Forelimb muscle (tissue), 1 donor: ENCODE measurements at places on chromosomes 1 and 21.

- DNase-seq: no peak
These were observed 272.9 kb upstream of the C1orf174 start for GRCh38 chr1:4172644-4173599.

- no peak for DNase-seq
These were observed 112.8 kb downstream of the FAF1 start for GRCh38 chr1:50847303-50847702.

DNA sequence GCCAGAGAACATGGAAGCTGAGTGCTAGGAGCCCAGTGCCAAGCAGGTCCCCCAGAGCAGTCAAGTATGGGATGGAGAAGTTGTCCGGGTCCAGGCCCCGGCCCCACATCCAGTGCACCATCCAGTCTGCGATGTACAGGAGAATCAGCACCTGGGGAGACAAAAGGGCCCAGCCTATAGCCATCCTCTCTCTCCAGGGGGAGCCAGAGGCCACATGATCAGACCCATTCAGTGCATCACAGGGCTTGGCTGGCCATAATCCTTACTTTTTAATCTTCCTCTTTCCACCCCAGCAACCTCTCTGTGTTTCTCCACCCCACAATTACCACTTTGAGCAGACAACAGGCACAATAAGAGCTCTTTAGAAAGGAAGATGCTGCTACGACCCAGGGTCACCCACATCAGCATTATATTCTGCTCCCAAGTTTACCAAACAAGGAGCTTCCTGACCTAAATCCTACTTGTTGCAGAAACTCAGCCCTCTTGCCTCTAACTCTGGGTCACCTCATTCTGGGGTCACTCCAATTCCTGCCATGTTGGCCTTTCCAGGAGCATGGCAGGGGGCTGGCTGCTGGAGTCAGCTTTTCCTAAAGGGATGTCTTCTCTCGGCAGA is 16.4 kb upstream of the RAB29 start:
- DNase-seq: no peak

GRCh38 chr1:34684266-34684665 is 70.6 kb upstream of the GJB5 start:
- DNase-seq: no peak

DNA sequence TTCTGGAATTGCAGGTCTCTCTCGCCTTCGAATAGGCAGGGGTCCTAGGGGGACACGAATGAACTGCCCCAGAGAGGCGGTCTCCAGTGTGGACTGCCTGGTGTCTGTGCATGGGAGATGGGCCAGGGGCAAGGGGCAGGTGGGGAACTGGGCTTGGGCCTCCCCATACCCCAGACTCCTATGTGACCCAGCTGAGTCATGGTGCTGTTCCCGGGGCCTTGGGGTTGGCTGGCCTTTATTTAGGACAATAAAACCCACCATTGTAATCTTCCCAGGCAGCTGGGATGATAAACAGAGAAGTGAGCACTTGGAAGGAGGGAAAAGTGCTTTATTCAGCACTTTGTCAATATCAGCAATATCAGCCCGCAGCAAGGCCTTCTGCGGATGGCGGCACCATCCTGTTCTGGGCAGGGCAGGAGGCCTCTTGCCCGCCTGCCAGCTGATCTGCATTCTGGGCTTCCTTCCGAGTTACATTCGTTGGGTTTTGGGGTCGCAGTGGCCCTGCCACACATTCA is 209.0 kb upstream of the TMEM51 start:
- no peak for DNase-seq

DNA sequence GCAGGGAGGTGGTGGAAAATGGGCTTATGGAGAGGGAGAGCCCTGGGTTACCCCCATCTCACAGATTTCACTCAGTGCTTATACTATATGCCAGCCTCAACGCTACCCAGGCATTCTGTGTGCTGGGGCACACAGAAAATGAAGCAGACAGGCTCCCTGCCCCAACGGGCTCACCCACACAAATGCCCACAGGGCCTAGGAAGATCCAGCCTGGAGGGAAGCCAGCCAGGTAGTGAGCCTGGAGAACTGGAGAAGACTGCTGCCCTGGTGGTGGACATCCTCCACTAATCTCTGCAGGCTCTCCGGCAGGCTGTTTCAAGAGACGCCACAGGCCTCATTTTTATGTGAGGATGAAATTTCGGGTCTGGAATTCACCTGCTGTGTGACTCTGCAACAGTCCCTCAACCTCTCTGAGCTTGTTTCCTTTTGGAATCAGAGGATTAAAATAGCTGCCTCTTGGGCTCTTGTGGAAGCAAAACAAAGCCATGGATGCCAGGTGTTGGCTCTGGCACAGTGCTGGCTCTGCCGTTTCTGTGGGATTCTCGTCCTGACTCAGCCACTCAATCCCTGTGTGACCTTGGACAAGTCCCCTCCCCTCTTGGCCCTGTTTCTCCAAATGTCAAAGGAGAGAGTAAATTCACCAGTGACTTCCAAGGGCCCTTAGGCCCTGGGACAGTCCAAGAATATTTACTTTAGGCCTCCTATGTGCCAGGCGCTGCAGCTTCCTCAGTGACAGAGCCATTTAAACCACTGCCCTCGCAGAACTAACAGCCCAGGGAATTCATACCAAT is 3.6 kb downstream of the PAQR7 start:
- no peak for DNase-seq

- DNase-seq: no peak
These were observed 26.3 kb downstream of the CAMTA1 start for GRCh38 chr1:6811583-6811982.

DNA sequence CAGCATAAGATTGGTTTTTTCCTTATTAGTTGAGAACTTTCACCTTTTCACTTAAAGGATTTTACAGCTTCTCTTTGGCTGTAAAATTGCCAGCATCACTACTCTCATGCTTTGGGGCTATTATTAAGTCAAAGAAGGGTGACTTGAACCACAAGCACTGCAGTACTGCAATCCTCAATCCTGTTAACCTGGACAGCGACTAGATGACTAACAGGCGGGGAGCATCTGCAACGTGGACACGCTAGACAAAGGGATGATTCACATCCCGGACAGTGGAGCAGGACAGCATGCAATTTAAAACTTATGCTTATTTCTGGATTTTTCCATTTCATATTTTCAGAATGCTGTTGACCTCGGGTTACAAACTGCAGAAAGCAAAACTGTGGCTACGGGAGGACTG is 8.1 kb downstream of the ARV1 start:
- DNase-seq: no peak

GRCh38 chr1:191240925-191241324 is 763.3 kb upstream of the BRINP3 start:
- no peak for DNase-seq

GRCh38 chr21:29523646-29524045 is 224.9 kb downstream of the BACH1 start:
- no peak for DNase-seq

GRCh38 chr21:39088031-39088370 is 95.2 kb downstream of the PSMG1 start:
- DNase-seq: no peak

DNA sequence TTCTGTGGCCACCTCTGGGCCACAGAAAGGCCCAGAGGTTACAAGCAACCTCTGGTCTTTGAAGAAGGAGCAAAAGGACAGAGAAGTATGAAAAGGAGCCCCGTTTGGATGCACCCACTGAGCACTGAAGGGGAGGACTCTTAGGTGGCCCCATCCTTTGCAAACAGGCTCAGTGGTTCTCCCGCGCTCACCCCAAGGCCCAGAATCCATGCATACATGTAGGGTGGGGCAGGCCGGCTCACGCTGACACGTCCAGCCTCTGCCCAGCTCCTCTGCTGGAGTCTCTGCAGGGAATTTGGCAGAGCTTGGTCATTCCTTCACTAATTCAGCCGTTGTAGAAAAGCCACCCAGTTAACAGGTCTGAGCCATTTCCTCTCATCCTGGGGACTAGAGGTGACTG is 61.3 kb upstream of the AJAP1 start:
- DNase-seq: no peak

- DNase-seq: no peak
These were observed 14.7 kb downstream of the TMCO1 start for GRCh38 chr1:165753934-165754333.

- no peak for DNase-seq
These were observed 22.3 kb upstream of the GPR137B start for GRCh38 chr1:236119943-236120484.

DNA sequence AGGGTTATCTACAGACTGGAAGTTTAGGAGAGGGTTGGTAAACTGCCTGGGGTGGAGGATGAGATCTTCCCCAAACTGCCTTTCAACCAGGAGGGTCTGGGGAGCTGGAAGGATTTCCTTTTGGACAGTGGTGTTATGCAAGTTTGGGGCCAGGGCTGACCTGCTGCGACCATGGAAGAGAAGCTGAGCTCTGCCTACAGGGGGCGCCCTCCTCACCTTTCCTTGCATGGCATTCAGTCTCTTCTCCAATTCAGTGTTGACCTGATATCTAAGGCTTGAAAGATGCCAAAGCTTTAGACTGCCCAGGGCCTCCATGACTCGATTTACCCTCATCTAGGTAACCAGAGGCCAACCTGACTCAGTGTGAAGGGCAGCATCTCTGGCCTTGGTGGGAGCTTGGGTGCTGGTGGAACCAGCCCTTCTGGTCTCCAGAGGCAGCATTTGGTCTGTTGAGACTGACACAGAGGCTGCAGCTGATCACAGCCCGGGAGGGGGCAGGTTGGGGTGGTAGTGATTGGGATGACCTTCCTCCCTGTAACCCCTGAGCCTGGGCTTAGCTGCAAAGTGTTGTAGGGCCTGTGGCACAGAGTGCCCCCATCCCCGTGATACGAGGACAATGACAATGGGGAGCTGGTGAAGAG is 170.0 kb downstream of the GRIK3 start:
- DNase-seq: no peak

DNA sequence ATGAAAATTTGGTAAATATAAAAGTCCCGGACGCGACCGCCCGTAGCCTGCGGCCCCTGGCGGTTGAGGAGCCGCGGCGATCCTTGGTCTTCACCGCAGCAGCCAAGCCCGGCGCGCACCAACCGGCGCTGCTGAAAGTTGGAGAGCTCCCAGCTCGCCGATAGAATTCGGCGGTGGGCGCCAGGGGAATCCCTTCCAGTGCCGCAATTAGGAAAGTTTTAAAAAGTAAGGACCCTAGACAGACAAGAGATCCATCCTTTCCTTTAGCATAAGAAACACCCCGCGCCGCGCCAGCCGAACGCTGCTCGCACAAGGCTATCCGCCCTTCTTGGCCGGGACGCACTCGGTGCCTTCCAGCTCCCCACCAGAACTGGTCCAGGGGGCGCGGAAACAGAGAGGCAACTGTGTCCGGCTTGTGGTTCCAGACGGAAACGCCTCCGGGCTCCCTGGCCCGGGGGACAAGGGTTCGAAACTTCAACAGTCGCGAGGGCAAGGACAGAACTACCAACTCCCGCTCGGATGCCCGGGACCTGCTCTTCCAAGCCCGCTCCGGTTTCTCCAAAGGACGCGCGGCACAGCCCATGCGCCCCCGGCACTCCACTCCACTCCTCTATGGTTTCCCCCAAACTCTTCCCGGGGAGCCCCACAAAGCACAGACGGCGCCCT is 1.7 kb downstream of the FAM78B start:
- no peak for DNase-seq

GRCh38 chr1:161096015-161096414 is 2.1 kb upstream of the KLHDC9 start:
- no peak for DNase-seq

- no peak for DNase-seq
These were observed 27.9 kb downstream of the CASZ1 start for GRCh38 chr1:10768552-10768951.

GRCh38 chr1:183023146-183023600 is at the start of gene LAMC1:
Gene LAMC1, plus strand, starts transcription at chr1:183023420. Its CDS starts 297 bp downstream, at chr1:183023717.
- no peak for DNase-seq

DNA sequence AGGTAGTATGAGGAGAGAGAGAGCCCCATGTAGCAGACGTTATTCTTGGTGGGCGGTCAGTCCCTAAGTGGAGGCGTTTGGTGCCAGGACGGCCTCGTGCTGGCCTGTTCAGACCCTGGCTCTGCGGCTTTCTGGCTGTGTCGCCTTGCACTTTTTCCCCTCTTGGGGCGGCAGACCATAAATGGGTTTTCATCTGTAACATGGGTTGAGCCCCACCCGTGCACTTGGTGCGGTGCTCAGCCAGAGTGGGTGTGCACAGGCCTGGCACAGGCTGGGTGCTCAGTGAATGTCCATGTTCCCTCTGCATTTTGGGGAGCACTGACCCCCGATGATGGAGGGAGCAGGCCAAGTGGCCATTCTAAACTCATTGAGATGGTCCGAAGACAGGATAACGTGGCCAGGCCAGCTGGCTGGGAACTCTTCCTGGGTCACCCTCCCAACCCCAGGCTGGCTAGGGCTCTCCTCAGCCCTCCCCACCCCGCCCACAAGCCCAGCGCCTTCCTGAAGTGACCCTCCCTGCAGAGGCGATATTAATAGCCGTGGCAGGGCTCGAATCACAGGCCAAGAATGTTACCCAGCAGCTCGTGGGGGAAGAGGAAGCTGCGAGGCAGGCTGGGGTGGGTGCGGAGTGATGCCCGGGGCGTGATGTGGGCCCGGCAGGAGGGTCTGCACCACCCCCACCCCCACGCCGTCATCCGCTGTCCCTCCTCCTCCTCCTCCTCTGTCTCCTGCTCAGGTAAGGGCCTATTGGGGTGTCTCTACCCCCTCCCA is 78.5 kb downstream of the ARHGEF10L start:
- no peak for DNase-seq

GRCh38 chr21:15688809-15689208 is 41.0 kb upstream of the USP25 start:
- no peak for DNase-seq

- no peak for DNase-seq
These were observed 55.8 kb downstream of the SSBP3 start for GRCh38 chr1:54350360-54350759.

DNA sequence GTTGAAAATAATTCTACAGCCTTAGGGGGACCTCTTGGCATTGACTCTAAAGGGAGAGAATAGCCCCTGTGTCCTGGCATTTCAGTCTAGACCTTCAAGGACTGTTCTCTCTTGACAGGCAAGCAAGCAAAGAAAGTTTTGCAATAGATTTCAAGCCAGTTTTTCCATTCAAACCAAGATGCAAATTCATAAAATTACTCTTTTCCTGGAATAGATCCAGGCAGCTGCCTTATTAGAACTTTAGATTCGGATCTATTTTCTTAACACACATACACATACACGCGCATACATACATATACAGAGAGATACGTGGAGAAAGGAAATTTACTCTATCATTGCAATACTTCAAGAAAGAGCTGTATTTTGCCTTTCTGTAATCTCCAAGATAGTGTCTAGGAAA is 129.4 kb downstream of the EDEM3 start:
- no peak for DNase-seq
